A549 treated with RU486 at 1 μM for 4 hours (cell line): ENCODE measurements at places on chromosomes 2 and 18. TPM values are rescaled to one million over a fixed set of nuclear protein-coding genes. Genes with fewer than 3 reads are reported as not detected.

The HAAO gene
- not detected in 5 replicates for total RNA-seq

The ATOH8 gene
- 5.2 to 7.1 TPM (median 5.9 TPM) in 5 replicates for total RNA-seq

The ANKRD53 gene
- not detected in 5 replicates for total RNA-seq

The SLC5A7 gene
- not detected in 5 replicates for total RNA-seq

The FAM110C gene
- total RNA-seq = 0.06 to 0.30 TPM (median 0.16 TPM) in 5 replicates

The FAM161A gene
- 4.2 to 7.6 TPM (median 7.2 TPM) in 5 replicates for total RNA-seq

The BMP10 gene
- total RNA-seq = not detected in 5 replicates

The REEP1 gene
- total RNA-seq = 0.55 to 0.62 TPM (median 0.61 TPM) in 5 replicates

The POTEJ gene
- total RNA-seq = not detected in 5 replicates

The ASXL2 gene
- total RNA-seq = 9.2 to 15.1 TPM (median 14.7 TPM) in 5 replicates

The CTAGE1 gene
- total RNA-seq = not detected in 5 replicates

The ACTR1B gene
- 29.9 to 44.8 TPM (median 41.3 TPM) in 5 replicates for total RNA-seq

The AP1S3 gene
- total RNA-seq = 15.6 to 45.9 TPM (median 29.0 TPM) in 5 replicates

The ACMSD gene
- total RNA-seq = not detected in 5 replicates

The NRBP1 gene
- total RNA-seq = 125 to 139 TPM (median 132 TPM) in 5 replicates

The ASXL3 gene
- total RNA-seq = not detected in 5 replicates

The STPG4 gene
- 0.10 to 0.17 TPM in 2 of 5 replicates, not detected in the others for total RNA-seq

The HOXD9 gene
- 1.0 to 1.7 TPM (median 1.2 TPM) in 5 replicates for total RNA-seq

The CELF4 gene
- not detected in 5 replicates for total RNA-seq

The RAX gene
- total RNA-seq = not detected in 5 replicates

The HRH4 gene
- 0.02 TPM in 1 of 5 replicates, not detected in the others for total RNA-seq

The NOSTRIN gene
- total RNA-seq = 1.7 to 2.3 TPM (median 2.0 TPM) in 5 replicates

The PID1 gene
- total RNA-seq = 2.2 to 3.9 TPM (median 2.9 TPM) in 5 replicates

The SAG gene
- total RNA-seq = not detected in 5 replicates

The PSD4 gene
- total RNA-seq = 8.2 to 12.1 TPM (median 10.6 TPM) in 5 replicates

The VIT gene
- total RNA-seq = not detected in 5 replicates

The RGPD4 gene
- 0.05 to 0.10 TPM (median 0.06 TPM) in 4 of 5 replicates, not detected in the other for total RNA-seq

The TCF23 gene
- not detected in 5 replicates for total RNA-seq

The C1QL2 gene
- 0.07 to 0.15 TPM (median 0.11 TPM) in 4 of 5 replicates, not detected in the other for total RNA-seq

The GPBAR1 gene
- total RNA-seq = 0.09 to 0.21 TPM (median 0.13 TPM) in 4 of 5 replicates, not detected in the other

The LOXHD1 gene
- not detected in 5 replicates for total RNA-seq

The GALR1 gene
- total RNA-seq = not detected in 5 replicates

The DCC gene
- total RNA-seq = not detected in 5 replicates

The EPB41L3 gene
- total RNA-seq = 0.10 to 0.44 TPM (median 0.24 TPM) in 5 replicates

The NPHP1 gene
- 5.0 to 8.8 TPM (median 6.9 TPM) in 5 replicates for total RNA-seq

The MOGAT1 gene
- not detected in 5 replicates for total RNA-seq

The TTC39C gene
- total RNA-seq = 11.1 to 13.9 TPM (median 12.7 TPM) in 5 replicates

The REG1B gene
- total RNA-seq = not detected in 5 replicates

The GNLY gene
- not detected in 5 replicates for total RNA-seq

The REG3A gene
- total RNA-seq = not detected in 5 replicates

The IL37 gene
- not detected in 5 replicates for total RNA-seq

The SCN7A gene
- not detected in 5 replicates for total RNA-seq

The LRRC30 gene
- total RNA-seq = not detected in 5 replicates

The ACTG2 gene
- 0.17 to 0.43 TPM (median 0.29 TPM) in 4 of 5 replicates, not detected in the other for total RNA-seq

The TCF7L1 gene
- total RNA-seq = 5.9 to 10.3 TPM (median 7.6 TPM) in 5 replicates

The UGT1A3 gene
- 0.10 to 0.22 TPM (median 0.13 TPM) in 3 of 5 replicates, not detected in the others for total RNA-seq

The CRYGA gene
- total RNA-seq = not detected in 5 replicates

The DNAJC5G gene
- total RNA-seq = not detected in 5 replicates

The TMEM214 gene
- 52.2 to 69.6 TPM (median 67.5 TPM) in 5 replicates for total RNA-seq

The ATAD2B gene
- total RNA-seq = 5.4 to 7.5 TPM (median 7.2 TPM) in 5 replicates

The FHL2 gene
- 66.7 to 89.2 TPM (median 79.7 TPM) in 5 replicates for total RNA-seq

The GCG gene
- total RNA-seq = not detected in 5 replicates

The HOXD1 gene
- total RNA-seq = 0.12 to 0.44 TPM (median 0.21 TPM) in 5 replicates

The ADAM23 gene
- 8.5 to 11.2 TPM (median 9.6 TPM) in 5 replicates for total RNA-seq

The NETO1 gene
- total RNA-seq = not detected in 5 replicates

The POMC gene
- total RNA-seq = not detected in 5 replicates

The DCDC2C gene
- 0.24 to 0.54 TPM (median 0.30 TPM) in 5 replicates for total RNA-seq
